ENCODE measurements at places on chromosomes 3 and 15. TPM values are rescaled to one million over a fixed set of nuclear protein-coding genes. Genes with fewer than 3 reads are reported as not detected.

DNA sequence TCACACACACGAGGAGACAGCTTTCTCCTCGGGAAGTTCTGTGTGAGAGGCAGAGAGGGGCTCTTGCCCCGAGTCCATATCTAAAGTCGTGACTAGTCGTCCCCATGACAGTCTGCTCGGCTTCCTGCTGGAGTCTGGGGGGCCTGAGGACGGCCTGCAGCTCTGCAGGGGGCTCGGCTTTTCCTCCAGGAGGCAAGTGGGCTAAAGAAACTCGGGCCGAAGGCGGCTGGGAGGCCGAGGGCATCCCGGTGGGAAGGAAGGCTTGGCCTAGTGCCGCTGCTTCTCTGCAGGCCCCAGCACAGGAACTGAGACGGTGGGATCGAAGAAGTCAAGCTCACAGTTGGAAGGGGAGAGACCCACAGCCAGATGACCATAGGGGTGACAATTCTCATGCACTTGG, 25.4 kb upstream of the PIGZ start:
- DNase-seq, result no peak

DNA sequence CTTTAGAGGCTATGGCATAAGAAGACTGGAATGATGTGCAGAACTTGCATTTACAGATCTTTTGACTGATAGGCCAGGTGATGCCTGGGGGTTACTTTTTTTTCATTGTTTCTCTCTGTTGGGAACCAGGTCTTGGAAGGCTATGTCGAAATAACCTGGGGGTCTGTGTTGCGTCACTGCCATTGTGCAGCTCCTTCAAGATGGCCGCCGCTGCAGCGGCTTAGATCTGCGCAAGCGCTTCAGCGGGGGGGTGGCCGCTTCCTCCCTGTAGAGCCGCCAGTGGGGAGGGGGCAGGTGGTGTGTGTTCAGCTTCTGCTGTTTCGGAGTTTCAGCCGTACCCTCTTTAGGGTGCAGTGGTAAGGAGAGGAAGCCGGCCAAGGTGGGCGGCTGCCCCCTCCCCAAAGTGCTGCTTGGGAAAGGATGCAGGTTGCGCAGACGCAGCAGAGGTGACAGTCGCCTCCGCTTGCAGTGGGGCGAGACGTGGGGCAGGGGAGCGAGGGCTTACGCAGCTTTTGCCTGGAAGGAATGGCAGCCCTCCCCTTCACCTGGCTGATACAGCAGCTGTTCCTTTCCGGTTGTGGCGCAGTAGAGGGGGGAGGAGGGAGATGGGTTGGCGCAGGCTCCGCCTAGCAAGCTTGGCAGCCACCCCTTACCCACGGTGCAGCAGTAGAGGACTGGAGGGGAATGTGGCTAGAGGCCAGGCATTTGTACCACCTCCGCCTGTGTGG, 1.5 kb downstream of the SNRPN start:
- DNase-seq, result peak; percentile 61

The SH3GL3 gene
- total RNA-seq, result not detected

The TMEM266 gene
- not detected for total RNA-seq

The FANCD2OS gene
- total RNA-seq, result not detected

DNA sequence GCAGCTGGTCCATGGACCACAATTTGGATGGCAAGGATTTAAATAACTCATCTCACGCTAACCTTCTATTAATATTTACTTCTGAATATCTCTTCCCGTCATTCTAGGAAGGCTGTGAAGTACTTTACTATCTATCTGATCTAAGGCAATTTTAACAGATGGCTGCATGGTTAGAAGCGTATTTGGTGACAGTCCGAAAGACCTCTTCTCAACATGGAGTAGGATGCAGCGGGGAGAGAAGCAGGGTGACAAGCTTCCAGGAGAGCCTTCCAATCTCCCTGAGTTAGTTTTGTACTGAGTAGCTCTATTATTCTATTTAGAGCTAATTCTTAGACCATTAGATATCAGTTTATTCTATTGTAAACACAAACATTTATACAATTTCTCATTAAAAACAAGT, 309.4 kb downstream of the PLCL2 start:
- DNase-seq, result no peak

DNA sequence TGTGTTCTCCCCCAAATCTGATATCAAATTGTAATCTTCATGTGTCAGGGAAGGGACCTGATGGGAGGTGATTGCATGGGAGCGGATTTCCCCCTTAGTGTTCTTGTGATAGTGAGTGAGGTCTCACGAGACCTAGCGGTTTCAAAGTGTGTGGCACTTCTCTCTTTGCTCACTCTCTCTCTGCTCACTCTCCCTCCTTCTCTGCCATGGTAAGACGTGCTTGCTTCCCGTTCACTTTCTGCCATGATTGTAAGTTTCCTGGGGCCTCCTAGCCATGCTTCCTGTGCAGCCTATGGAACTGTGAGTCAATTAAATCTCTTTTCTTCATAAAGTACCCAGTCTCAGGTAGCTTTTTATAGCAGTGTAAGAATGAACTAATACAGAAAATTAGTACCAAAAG, 30.6 kb upstream of the OR5H6 start:
- DNase-seq, result no peak

DNA sequence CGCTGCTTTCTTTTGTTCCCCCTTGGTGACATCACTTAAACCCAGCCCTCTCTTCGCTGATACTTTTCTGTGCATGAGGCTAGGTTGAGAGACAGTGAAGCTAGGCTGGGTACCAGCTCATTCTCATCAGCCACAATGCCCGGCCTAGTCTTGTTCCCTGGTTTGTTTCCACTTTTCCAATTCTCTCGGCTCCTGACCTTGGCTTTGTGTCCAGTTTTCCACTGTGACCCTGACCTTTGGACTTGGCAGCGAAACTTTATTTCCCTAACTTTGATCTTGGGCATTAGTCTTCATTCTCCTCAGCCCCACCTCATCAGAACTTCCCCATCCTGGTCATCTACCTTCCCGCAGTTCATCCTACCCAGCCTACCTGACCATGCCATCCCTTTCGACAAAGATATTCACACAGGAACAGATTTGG, 908 bp upstream of the ADPGK start:
- DNase-seq, result no peak

- no peak for DNase-seq
These were observed 161.9 kb downstream of the STAC start for GRCh38 chr3:36542186-36542585.

DNA sequence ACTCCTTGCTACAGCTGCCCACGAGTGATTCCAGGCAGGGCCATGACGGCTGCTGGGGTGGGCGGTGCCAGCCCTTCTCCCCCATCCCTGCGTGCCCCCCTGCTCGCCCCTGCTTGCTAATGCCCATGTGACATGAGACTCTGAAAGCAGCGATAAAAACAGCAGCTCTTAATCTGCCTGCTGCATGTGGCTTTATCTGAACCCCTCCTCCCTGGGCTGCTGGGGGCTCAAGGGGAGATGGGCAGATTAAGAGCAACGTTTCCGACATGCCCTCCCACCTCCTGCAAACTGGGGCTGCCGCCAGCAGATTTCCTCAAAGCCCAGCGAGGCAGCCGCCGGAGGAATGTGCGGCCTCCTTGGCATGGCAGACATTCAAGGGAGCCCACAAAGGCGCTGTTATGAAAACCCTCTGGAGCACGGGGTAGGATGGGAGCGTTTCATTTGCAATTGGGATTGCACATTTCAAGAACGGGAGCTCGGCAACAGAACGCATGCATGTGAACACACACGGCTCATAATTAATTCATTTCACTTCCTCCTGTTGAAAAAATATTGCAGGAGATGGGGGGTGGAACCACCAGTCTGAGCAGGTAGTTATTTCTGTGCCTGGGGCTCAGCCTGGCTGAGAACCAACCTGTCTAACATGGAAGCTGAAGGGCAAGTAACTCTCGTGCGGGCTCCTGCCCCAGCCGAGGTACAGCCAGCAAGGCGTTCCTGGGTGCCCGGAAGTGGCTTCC, 504.2 kb upstream of the PROK2 start:
- peak; percentile 37 for DNase-seq

- peak; percentile 50 for DNase-seq
These were observed 77.9 kb upstream of the ARHGEF3 start for GRCh38 chr3:56879436-56880215.

The PTPN23 gene
- total RNA-seq, result 46.6 TPM

- no peak for DNase-seq
These were observed 259.2 kb downstream of the SLCO3A1 start for GRCh38 chr15:92112711-92113110.

The SPINK8 gene
- total RNA-seq, result not detected

DNA sequence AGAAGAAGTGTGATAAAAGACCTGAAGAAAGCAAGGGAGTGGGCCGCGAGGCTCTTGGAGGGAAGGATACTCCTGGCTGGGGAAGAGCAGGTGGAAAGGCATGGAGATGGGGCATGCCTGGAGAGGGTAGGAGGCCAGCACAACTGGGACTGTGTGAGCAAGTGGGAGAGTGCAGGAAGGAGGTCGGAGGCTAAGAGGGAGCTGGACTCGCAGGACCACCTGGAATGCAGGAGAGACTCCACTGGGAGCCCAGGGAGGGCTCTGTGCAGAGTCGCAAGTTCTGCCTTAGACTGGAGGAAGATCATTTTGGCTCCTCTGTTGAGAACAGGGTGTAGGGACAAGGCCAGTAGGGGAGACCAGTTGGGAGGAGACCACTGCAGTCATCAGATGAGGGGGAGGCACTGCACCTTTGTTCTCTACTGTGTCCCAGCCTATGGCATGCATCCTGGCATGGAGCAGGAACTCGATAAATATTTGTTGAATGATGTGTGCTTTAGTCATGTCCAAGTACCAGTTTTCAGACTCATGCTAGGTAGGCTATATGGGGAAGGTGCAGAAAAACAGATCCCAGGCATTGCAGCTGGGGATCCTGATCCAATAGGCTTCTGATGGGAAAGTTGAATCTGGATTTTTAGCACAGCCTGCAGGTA, 13.7 kb downstream of the FAM107A start:
- DNase-seq, result peak; percentile 60

DNA sequence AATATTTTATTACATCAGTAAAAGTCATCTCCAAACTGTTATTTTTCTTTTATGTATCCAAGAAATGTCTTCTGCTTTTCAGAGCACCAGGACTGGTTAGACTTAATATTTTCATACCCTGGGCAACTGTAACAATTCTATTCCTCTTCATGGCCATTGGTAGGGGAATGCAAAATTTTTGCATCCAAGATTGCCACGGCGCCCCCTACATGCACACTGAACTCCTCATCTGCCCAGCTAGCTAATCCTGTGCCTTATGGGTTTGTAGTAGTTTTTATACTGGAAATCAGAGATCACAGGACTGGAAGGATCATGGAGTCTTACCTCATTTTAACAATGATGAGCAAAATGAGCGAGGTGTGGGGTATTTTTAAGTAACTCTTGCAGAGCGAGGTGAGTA, 74.2 kb downstream of the CRTC3 start:
- DNase-seq, result no peak

DNA sequence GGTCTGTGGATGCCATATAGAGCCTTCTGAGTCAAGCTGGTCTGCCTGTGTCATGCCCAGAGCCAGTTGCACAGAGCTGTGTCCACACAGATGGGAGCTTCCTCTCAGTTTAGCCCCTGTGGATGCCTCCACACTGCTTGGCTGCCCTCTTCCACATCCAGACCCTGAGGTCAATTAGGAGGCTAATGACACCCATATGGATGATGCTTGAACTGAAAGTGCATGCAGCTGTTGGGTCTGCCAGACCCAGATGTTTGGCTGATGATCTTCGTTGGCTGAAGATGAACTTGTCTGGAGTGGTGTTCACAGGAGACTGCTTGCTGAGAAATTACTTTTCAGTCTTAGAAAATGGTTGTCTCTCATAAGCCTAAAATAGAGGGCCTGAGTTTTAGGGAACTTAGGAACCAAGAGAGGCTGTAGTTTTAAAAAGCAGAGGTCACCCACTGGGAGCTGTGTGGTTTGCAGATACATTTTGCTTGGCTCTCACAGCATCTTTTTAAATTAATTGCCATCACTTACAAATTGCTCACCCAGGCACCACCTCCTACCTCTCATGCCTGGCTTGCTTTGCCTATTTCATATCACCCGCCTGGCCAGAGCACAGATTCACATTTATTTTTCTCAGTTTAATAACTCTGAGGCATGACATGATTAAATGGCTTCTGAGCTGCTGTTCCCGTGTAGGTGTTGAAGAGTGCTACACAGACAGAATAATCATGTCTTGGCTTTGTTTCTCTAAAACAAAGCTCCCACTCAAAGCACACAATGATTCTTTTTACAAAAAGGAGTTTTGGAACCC, 176.1 kb downstream of the MINAR1 start:
- no peak for DNase-seq

The EXD1 gene
- total RNA-seq, result not detected

DNA sequence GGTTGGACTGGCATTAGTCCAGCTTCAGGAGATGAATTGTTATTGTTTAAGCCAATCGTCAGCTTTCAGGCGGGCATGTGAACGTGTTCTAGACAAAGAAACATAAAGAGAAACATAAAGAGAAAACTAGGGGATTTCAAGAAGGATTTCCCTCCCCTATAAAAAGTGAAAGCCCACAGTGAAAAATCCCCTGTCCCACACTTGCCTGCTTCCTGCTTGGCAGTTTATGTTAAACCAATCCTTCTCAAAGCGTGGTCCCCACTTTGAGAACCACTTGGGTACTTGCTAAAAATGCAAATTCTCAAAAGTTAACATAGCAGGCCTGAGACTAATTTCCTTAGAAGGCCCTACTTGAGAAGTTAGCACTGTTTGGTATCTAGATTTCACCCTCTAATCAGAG, 293.0 kb upstream of the SOX14 start:
- DNase-seq, result no peak

DNA sequence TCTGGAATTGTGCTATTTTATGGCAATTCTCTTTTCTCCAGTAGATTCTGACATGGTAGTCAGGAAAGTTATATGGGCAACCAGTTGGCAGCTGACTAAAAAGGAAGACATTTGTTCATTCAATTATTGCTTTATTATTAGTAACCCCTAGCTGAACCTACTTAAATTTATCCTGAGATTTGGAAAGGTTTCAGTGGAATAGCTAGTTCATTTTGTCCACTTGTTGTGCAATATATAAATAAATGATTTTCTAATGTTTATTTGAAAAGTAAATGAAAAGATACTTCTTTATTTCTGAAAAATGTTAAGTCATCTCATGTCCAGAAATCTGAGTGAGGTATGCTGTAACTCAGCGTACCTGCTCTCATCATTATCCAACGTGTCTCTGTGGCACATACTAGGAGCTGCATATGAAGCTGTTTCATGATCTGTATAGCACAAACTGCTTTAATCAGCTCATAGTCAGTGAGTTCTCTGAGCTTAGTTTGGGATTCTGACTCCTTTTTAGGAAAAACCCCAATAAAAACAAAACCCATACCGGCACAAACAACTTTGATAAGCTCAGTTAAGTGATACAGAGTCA, 35.9 kb downstream of the RARB start:
- DNase-seq, result no peak

The IMPG2 gene
- 0.50 TPM for total RNA-seq

- DNase-seq, result no peak
These were observed 7.5 kb upstream of the LCTL start for GRCh38 chr15:66573348-66573718.

The SCN11A gene
- not detected for total RNA-seq

The CHRM5 gene
- under 0.01 TPM for total RNA-seq

DNA sequence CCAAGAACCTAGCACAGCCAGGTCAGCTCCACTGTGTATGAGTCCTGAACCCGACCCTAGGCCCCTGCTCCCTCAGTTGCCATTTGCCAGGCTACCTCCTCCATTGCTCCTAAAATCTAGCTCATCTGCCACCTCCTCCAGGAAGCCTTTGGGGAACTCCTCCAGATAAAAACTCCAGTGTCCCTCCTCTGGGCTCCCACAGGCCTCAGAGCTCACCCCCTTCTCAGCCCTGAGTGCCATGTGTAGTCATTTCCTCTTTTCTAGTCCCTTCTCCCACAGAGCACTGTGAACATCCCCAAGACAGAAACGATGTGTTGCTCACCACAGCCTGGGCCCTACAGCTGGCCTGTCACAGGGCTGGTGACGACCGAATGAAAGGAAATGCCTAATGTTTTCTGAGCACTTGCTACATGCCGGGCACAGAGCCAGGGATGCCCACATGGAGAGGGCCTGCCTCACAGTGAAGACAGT, 61.0 kb downstream of the IQSEC1 start:
- DNase-seq, result no peak

Measured in mammary epithelial cell (primary cell).